Breast epithelium (tissue), 4 donors: ENCODE measurements at places on chromosomes 7 and 10.

DNA sequence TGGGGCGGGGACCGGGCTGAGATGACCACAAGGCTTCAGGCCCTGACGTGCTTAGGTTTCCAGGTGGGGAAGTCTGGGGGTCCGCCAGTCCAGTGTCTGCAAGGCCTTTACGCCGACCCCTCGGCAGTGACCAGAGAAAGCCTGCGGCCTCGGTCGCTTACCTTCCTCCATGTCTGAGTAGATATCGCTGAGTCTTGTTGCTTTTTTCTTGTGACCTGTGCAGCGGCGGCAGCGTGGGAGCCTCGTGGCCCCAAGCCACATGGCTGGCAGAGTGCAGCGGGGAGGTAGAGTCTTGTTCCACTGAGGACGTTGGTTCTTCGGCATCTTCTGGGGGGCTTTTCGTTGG, 329 bp downstream of the NOLC1 start:
- no peak for DNase-seq

DNA sequence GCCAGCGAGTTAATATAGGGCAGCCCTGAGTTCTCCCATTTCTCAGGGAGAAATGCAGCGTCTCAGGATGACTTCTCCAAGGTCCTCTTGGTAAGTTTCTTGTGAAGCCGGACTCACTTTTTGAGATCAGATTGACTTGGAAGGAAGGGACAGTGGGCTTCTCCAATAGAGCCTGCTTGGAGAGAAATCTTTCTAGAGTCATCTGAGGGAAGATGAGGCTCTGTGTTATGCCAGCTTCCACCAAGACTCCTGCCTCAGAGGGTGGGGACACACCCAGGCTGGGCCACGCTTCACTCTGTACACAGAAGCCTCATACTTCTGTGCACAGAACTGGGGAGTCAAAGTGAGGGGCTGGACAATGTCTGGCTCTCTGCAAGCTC, 5.6 kb downstream of the C10orf105 start:
- no peak for DNase-seq

DNA sequence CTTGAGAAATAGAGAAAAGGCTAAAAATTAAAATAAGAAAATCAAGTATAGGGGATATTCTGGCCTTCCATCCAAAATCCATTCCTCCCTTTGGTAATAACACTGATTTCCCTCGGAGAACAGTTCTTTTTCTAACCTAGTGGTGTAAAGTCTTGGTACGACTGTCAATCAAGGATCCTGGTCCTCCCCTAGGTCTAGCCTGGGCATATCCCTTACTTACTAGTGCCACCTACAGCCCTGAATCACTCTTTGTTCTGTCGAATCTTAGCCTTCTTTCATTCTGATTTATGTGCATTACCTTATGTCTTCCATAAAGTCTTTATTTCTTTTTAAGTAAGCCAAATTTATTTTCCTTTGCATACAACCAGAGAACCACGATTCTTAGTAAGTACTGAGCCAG, 298.7 kb upstream of the LRRTM3 start:
- no peak for DNase-seq

DNA sequence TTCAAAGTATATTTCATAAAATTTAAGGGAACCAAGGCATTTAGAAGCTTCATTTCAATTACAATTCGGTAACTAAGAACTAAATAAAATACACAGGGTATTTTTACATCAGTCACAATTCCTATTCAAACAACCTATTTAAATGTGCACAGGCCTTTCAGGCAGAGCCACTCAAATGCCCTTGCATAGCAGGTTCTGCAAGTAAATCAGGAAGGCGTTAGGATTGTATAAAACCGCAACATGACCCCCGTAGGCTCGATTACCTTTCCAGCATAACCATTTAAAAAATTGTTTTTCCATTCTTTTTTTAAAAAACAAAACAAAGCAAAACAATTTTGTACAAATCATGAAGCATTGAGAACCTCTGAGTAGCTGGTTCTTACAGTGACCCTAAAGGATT, 289.9 kb upstream of the SP8 start:
- no peak for DNase-seq

DNA sequence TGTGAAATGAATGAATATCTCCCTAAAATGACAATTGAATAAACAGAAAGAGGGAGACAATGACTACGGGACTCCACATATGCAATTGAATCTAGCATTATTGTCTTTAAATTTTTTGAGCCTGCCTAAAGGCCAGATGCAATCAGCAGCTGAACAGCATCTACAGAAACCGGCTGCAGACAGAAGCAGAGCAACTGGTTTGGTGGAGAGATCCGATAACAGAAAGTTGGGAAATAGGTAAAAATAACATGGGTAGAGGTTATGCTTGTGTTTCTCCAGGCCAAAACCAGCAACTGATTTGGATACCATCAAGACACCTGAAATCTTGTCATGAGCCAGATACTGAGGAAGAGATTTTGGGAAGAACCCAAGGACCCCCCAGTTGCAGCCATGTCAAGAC, 146.6 kb downstream of the ZNF33B start:
- DNase-seq = no peak

GRCh38 chr7:157444011-157444842, 107.4 kb downstream of the DNAJB6 start:
- no peak for DNase-seq

GRCh38 chr10:4003348-4003973, 218.5 kb upstream of the KLF6 start:
- DNase-seq = no peak
